ENCODE measurements at places on chromosomes 1 and 21.

DNA sequence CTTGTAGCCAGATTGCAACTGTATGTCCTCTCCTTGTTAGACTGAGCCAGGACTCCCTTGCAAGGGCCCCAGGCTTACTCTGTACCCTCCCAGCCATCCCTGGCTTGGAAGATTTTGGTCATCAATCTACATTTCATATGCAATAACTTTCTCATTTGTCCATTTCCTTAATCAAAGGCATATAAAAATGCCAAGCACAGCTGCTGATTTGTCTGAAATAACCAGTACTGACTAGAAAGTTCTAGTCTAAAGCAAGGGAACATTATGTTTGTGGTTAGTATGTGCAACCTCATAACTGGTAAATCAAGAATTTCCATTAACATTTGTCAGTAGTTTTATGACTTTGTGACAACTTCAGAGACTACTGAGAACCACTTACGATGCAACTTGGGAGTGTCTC is 370.2 kb downstream of the ST6GALNAC3 start:
- no peak for DNase-seq

GRCh38 chr1:226616636-226617035 is 68.1 kb downstream of the STUM start:
- no peak for DNase-seq

DNA sequence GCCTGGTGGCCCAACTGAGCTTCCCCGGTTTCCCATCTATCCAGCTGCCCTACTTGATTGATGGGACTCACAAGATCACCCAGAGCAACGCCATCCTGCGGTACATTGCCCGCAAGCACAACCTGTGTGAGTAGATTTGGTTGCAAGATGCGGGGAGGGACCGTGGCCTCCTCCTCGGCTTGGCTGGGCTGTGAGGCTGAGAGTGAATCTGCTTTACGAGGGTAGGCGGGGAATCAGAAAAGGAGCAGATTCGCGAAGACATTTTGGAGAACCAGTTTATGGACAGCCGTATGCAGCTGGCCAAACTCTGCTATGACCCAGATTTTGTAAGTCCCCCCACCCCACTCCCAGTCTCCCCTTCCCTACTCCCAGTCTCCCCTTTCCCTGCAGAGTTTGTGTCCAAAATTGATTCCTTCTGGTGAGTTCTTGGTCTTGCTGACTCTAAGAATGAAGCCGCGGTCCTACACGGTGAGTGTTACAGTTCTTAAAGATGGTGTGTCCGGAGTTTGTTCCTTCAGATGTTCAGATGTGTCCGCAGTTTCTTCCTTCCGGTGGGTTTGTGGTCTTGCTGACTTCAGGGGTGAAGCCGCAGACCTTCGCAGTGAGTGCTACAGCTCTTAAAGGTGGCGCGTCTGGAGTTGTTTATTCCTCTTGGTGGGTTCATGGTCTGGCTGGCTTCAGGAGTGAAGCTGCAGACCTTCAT is 1.5 kb downstream of the GSTM2 start:
- no peak for DNase-seq

GRCh38 chr1:53311702-53312305 is 16.1 kb downstream of the LRP8 start:
- no peak for DNase-seq
